Cortex of kidney (tissue), 1 donor: ENCODE measurements at places on chromosomes 11 and 22.

DNA sequence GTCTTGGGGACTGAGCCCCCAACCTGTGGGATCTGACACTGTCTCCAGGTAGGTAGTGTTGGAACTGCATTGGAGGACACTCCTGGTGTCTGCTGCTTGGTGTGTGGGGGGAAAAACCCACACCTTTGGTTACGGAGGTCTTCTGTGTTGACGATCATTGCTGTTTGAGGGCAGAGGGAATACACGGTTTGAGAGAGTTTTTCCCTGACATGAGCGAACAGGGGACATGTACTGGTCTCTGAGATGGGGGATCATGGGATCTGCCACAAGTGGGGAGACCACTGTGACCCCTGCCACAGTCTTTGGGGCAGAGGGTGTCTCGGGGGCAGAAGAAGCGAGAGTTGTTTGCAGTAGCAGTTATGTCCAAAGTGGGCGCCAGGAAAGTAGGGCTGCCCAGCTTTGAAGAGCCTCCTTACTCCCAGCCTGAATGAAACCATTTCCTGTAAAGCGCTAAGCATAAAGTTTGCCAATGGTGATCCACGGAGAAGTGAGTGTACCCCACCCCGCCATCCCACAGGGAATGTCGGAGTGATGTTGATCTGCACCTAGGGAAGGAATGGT is 5.4 kb upstream of the SAA2 start:
- DNase-seq, result no peak

- DNase-seq, result no peak
These were observed 3.8 kb upstream of the CNIH2 start for GRCh38 chr11:66274219-66274618.

DNA sequence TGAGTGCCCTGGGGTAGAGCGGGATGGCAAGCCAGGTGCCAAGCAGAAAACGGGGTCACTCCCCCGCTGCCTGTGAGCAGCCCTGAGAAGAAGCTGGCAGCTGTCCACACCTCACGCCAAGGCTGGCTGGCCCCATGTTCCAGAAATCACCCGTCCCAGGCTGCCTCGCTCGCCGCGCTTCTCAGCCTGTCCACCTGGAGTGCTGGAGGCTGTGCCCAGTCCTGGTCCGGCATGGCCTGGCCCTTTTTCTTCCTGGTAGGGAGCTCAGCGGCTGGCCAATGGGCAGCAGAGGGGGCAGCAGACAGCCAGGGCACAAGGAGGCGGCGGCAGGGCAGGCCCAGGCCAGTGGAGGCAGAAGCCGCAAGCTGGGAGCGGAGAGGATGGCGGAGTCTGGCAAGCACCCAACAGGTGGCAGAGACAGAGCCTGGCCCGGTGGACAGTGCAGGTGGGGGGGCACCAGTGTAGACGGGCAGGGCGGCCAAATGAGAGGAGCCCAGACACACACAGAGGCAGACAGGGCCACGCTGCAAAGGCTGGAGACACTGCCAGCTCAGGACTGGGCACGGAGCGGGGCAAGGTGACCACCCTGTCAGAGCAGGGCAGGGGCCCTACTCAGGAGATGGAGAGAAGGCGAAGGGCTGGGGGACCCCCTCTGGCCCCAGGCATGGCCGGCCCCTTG is 37.2 kb upstream of the TH start:
- no peak for DNase-seq

GRCh38 chr11:58771458-58771855 is 39.7 kb upstream of the GLYAT start:
- DNase-seq, result no peak

DNA sequence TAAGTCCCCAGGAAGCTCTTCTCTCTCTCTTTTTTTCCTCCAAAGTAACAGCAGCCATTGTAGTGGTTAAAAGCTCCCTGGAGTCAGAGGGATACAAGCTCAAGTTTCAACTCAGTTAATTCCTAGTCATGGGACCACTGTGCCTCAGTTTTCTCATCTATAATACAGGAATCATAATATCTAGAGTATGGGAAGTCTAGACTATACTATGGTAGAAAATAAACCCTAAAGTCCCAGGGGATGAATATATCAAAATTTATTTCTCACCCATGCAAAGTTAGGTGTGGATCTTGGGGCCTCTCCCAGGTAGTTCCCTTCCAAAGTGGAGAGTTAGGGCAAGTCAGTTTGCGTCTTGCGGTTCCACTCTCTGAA is 33.7 kb downstream of the C11orf58 start:
- no peak for DNase-seq

GRCh38 chr11:2250485-2250884 is 19.9 kb downstream of the ASCL2 start:
- DNase-seq, result no peak

DNA sequence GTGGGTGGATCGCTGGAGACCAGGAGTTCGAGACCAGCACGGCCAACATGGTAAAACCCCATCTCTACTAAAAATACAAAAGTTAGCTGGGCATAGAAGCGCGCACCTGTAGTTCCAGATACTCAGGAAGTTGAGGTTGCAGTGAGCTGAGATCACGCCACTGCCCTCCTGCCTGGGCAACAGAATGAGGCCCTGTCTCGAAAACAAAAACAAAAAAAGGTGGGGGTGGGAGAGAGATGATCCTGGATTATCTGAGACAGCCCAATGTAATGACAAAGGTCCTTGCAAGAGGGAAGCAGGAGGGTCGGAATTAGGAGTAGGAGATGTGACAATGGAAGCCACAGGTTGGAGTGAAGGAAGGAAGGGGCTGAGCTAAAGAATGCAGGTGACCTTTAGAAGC is 87.6 kb upstream of the APOA1 start:
- DNase-seq, result no peak

DNA sequence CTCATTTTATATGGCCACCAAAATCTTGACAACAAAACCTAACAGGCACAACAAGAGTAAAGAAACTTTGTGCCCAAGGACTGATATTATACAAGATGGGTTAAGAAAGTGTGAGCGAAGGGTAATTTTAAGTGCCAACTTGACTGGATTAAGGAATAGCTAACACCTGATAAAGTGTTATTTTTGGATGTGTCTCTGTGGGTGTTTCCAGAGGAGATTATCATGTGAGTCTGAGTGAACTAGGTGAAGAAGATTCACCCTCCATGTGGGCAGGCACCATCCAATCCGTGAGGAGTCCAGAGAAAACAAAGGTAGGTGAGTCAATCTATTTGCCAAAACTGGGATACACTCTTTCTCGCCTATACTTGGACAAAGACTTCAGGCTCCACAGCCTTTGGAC is 461.6 kb downstream of the ETS1 start:
- no peak for DNase-seq

DNA sequence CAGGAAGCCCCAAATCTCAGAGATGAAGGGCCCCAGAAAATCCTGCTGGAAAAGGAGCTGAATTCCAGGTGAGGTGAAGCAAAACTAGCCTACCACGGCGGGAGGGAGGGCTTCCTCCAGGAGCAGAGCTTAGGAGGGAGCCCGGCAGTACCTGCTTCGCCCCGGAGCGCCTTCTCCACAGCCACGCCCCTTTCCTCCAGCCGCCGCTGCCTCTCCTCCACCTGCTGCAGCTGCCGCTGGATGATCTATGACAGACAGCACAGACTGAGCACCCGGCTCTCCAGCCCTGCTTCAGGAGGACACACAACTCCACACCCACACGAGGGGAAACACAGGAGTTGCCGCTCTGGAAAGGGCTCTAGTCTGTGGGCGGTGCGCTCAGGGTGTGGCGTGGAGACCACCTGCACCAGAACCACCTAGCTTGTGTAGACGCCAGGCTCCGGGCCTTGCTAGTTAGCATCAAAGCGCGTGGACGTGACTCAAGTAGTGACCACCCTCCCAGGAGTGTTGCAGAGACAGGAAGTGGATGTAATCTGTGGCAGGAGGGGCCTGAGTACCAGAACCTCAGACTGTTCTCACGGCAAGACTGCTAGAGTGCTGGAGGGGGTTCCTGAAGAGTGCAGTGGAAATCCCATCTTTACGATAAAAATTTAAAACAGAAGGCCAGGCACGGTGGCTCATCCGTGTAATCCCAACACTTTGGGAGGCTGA is 34.6 kb upstream of the BID start:
- no peak for DNase-seq

GRCh38 chr11:8779107-8779506 is 96.5 kb downstream of the RPL27A start:
- no peak for DNase-seq

DNA sequence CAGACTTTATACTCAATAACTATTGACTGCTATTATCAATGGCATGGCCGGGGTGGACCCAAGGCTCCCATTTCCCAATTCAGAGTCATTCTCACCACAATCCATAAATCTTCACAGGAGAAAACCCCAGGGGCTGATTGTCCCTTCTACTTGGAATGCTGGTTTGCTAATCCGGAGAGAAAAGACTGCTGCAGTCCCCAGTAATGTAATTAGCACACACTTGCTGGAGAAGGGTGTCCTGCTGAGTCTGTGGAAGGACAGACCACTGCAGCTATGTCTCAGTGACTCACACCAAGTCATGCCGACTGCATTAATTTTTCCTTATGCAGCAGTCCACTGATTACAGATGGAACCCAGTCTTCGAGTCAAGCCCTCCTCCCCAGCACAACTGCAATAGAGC is 5.9 kb upstream of the ETS1 start:
- DNase-seq, result no peak

- no peak for DNase-seq
These were observed 37.3 kb upstream of the CXCR5 start for GRCh38 chr11:118846181-118846935.

GRCh38 chr11:57124917-57125316 is 56.8 kb upstream of the LRRC55 start:
- DNase-seq, result no peak
